Peyer's patch (tissue), 4 donors: ENCODE measurements at places on chromosomes 16 and 17. TPM values are rescaled to one million over a fixed set of nuclear protein-coding genes. Genes with fewer than 3 reads are reported as not detected.

DNA sequence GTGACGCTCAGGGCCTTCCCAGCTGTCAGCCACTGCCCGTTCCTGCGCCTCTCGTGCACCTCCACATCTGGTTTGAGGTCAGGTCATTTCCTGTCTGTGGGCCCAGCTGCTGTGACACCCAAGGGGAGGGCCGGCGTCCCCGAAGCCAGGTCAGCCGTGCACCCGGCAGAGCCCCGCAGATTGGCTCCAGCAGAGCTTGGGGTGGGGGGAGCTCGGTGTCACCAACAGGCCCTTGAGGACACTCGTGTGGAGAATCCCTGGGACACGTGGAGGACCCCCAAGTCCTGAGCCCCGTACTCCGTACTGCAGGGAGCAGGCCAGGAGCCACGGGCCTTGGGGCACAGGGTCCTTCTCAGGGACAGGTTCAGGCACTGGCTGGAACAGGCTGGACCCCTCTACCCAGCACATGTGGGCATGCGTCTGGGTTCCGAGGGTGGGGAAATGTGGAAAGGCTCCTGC is 4.8 kb downstream of the SPATA2L start:
- no peaks in the 10 kb centered on the region for H3K27me3 ChIP-seq
- H3K4me1 ChIP-seq = peaks cover 11% of the 10 kb centered on the region
- H3K27ac ChIP-seq = no peak overlapping the region
- no peak overlapping the region for H3K4me3 ChIP-seq
- H3K36me3 ChIP-seq = no peaks in the 10 kb centered on the region

- H3K36me3 ChIP-seq = no peaks in the 10 kb centered on the region
- H3K4me1 ChIP-seq = peaks cover 16% of the 10 kb centered on the region
- DNase-seq = no peak
- H3K4me3 ChIP-seq = no peak overlapping the region
Measured at GRCh38 chr17:81429821-81430551, 34.7 kb downstream of the BAHCC1 start.

GRCh38 chr17:17783825-17784656 is 52.7 kb downstream of the SREBF1 start:
- peak overlapping the region; percentile 65 for H3K4me3 ChIP-seq
- DNase-seq = peak; percentile 62
- H3K4me1 ChIP-seq = peaks cover 7% of the 10 kb centered on the region

GRCh38 chr16:51151435-51151960 is 428 bp upstream of the SALL1 start:
- H3K27me3 ChIP-seq = no peaks in the 10 kb centered on the region
- peak overlapping the region; percentile 65 for H3K27ac ChIP-seq
- no peaks in the 10 kb centered on the region for H3K36me3 ChIP-seq
- peak overlapping the region; percentile 49 for H3K4me3 ChIP-seq
- no peak for DNase-seq

- no peaks in the 10 kb centered on the region for H3K36me3 ChIP-seq
- DNase-seq = no peak
- H3K27ac ChIP-seq = no peak overlapping the region
- H3K4me1 ChIP-seq = no peaks in the 10 kb centered on the region
Measured at GRCh38 chr17:71699907-71700306, 420.9 kb upstream of the SOX9 start.

- H3K27ac ChIP-seq = peak overlapping the region; percentile 88
- no peaks in the 10 kb centered on the region for H3K27me3 ChIP-seq
- no peaks in the 10 kb centered on the region for H3K4me1 ChIP-seq
- no peak overlapping the region for H3K4me3 ChIP-seq
- no peak for DNase-seq
Measured at GRCh38 chr17:42402117-42402516, 13.9 kb upstream of the STAT3 start.

DNA sequence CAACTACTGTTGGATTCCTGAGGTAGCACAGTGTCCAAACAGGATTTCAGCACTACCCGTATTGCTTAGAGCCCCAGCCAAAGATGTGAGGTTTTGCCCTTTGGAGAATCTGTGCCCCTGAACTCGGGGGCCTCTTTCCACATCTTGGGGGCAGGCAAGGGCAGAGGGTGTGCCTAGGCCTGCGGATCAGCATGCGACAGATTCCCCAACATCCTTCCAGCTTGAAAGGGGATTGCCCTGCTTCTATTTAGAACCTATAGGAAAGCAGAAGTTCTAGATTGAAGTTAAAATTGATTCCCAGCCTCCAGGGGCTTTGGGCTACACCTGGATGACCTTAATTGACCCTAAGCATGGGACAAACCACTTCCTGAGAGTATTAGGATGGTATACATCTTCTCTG is 19.6 kb downstream of the NOD2 start:
- no peaks in the 10 kb centered on the region for H3K4me1 ChIP-seq
- no peak overlapping the region for H3K4me3 ChIP-seq
- no peaks in the 10 kb centered on the region for H3K27me3 ChIP-seq
- H3K27ac ChIP-seq = no peak overlapping the region

GRCh38 chr16:27463741-27464591 is 62.0 kb downstream of the IL21R start:
- H3K36me3 ChIP-seq = no peaks in the 10 kb centered on the region
- H3K4me3 ChIP-seq = no peak overlapping the region
- no peaks in the 10 kb centered on the region for H3K4me1 ChIP-seq
- H3K27ac ChIP-seq = peak overlapping the region; percentile 49
- H3K27me3 ChIP-seq = no peaks in the 10 kb centered on the region

DNA sequence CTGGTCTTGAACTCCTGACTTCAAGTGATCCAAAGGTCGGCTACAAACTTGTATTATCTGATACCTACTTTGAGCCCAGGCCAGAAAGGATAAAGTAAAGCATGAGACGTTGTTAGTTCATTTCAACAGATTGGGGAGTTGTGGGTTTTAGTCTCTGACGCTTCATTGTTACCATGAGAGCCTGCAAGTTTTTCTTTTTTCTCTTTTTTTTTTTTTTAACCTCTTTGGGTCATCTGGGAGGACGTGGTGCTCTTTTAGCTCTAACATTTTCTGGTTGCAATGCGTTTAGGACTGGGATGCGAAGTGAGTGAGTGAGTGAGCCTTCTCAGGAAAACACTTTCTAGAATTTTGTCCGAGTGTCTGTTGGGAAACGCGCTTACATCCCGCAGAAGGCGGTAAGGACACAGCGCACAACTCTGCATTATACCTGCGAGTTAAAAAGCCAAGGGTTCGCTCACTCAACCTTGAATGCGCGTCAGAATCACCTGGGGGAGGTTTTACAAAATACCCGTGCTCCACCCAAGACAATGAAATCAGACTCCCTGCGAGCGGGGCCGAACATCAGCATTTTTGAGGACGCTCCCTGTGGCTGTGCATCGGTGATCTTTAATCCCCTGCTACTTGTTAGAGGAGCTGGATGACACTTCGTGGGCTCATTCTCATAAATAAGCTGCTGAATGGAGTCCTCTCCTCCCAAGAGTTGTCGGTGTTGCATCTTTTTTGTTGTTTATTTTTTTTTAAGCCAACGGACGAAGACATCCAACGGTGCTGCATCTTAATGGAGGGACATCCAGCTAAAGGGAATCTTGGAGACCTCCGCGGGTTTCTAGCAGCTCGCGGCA is 629 bp upstream of the RNF135 start:
- H3K27me3 ChIP-seq = no peaks in the 10 kb centered on the region
- H3K27ac ChIP-seq = peak overlapping the region; percentile 98
- peak overlapping the region; percentile 72 for H3K4me3 ChIP-seq
- no peaks in the 10 kb centered on the region for H3K36me3 ChIP-seq

- H3K4me3 ChIP-seq = no peak overlapping the region
- no peak overlapping the region for H3K27ac ChIP-seq
- H3K4me1 ChIP-seq = no peaks in the 10 kb centered on the region
- DNase-seq = no peak
- no peaks in the 10 kb centered on the region for H3K27me3 ChIP-seq
Measured at GRCh38 chr16:63787014-63787413, 1334.8 kb downstream of the CDH11 start.

DNA sequence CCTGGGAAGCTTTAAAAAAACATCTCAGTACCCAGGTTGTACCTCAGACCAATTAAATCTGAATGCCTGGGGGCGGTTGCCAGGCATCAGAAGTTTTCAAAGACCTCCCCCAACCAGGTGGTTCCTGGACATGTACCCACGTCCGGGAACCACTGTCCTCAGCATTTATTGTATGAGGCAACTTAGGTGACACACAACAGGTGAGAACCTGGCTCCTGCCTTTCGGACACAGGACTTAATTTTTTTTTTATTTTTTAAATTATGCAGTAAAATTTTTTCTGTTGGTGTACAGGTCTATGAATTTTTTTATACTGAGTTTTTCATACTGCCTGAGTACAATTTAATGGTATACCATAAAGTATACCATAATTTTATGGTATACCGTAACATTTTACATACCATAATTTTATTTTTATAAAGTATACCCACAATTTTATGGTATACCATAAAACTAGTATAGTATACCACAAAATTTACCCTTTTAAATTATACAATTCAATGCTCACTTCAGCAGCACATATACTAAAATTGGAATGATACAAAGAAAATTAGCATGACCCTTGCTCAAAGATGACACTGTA is 38.7 kb upstream of the DHX8 start:
- no peaks in the 10 kb centered on the region for H3K27me3 ChIP-seq
- H3K36me3 ChIP-seq = no peaks in the 10 kb centered on the region
- no peak for DNase-seq
- no peak overlapping the region for H3K4me3 ChIP-seq

DNA sequence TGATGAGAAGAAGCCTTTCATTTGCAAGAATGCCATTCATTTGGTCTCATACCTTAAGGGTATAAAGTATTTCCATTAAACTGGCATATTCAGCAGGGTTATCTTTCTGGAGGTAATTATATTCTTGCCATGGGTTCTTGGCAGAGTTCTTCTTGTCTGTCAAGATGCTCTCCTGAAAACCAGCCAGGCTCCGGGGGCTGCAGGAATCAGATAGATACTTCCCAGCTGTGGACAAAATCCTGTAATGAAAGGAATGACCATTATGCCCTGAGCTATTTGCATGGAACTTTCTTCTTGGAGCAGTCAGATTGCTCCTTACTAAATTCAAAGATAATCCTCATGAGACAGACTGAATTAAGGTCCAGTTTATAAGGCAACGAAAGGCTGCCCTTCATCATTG is 47.0 kb downstream of the COG7 start:
- H3K27ac ChIP-seq = no peak overlapping the region
- no peaks in the 10 kb centered on the region for H3K36me3 ChIP-seq
- H3K4me1 ChIP-seq = no peaks in the 10 kb centered on the region
- no peak for DNase-seq
- H3K4me3 ChIP-seq = no peak overlapping the region

GRCh38 chr16:2777903-2778629 is 986 bp upstream of the ELOB start:
- no peaks in the 10 kb centered on the region for H3K27me3 ChIP-seq
- peak overlapping the region; percentile 98 for H3K4me3 ChIP-seq
- peak; percentile 38 for DNase-seq

- H3K27me3 ChIP-seq = no peaks in the 10 kb centered on the region
- no peaks in the 10 kb centered on the region for H3K36me3 ChIP-seq
- no peak for DNase-seq
- no peak overlapping the region for H3K27ac ChIP-seq
Measured at GRCh38 chr17:8283356-8283755, 5.1 kb upstream of the RANGRF start.

GRCh38 chr16:22932032-22932771 is 118.2 kb downstream of the HS3ST2 start:
- no peak overlapping the region for H3K4me3 ChIP-seq
- H3K27me3 ChIP-seq = no peaks in the 10 kb centered on the region
- no peak overlapping the region for H3K27ac ChIP-seq
- peaks cover 4% of the 10 kb centered on the region for H3K4me1 ChIP-seq

- no peaks in the 10 kb centered on the region for H3K27me3 ChIP-seq
- no peak for DNase-seq
- no peaks in the 10 kb centered on the region for H3K4me1 ChIP-seq
- H3K4me3 ChIP-seq = no peak overlapping the region
Measured at GRCh38 chr16:71283612-71284011, 5.6 kb downstream of the CMTR2 start.

GRCh38 chr16:88306860-88307545 is 75.8 kb upstream of the ZNF469 start:
- H3K27me3 ChIP-seq = no peaks in the 10 kb centered on the region
- H3K27ac ChIP-seq = no peak overlapping the region
- H3K36me3 ChIP-seq = no peaks in the 10 kb centered on the region
- peaks cover 5% of the 10 kb centered on the region for H3K4me1 ChIP-seq
- no peak overlapping the region for H3K4me3 ChIP-seq

DNA sequence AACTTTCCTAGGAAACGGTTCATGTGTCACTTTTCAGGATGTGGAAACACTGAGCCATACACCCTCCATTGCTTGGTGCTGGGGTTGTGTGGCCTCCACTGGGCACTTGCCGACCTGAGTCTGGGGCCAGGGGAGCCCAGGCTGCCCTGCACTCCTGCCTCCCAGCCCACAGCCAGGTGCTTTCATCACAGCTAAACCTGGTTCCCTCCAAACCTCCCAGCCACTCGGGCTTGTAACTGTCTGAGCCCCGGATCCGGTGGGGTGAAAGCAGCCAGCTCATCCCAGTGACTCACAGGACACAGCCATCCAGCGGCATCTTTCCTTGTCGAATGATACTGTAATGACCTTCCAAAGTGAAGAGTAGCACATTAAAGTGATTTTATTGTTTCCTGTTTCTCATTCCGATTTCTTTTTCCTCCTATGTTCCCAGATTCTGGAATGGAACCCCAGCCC is 19.8 kb downstream of the CARHSP1 start:
- H3K4me1 ChIP-seq = no peaks in the 10 kb centered on the region
- H3K4me3 ChIP-seq = no peak overlapping the region
- no peaks in the 10 kb centered on the region for H3K27me3 ChIP-seq
- H3K27ac ChIP-seq = no peak overlapping the region
- peaks cover 54% of the 10 kb centered on the region for H3K36me3 ChIP-seq
- no peak for DNase-seq

GRCh38 chr16:60945225-60945624 is 1091.0 kb downstream of the CDH8 start:
- no peaks in the 10 kb centered on the region for H3K4me1 ChIP-seq
- no peaks in the 10 kb centered on the region for H3K36me3 ChIP-seq
- no peak for DNase-seq
- H3K27ac ChIP-seq = no peak overlapping the region
- H3K27me3 ChIP-seq = no peaks in the 10 kb centered on the region

Gene PIK3R6
- total RNA-seq = 14.9 TPM

Gene ACAP1
- total RNA-seq = 17.4 TPM

Gene BEAN1
- total RNA-seq = not detected

Gene PRSS22
- not detected for total RNA-seq

Gene PPY
- total RNA-seq = not detected

Gene EVPLL
- not detected for total RNA-seq

Gene ST6GALNAC2
- 0.94 TPM for total RNA-seq

Gene IL17C
- total RNA-seq = not detected

Gene CLEC16A
- total RNA-seq = 63.7 TPM

Gene KRT33A
- total RNA-seq = not detected
